ENCODE measurements at places on chromosomes 3 and 15.
A peak's percentile ranks its signal among the peaks of the same experiment; 100 is the strongest.

DNA sequence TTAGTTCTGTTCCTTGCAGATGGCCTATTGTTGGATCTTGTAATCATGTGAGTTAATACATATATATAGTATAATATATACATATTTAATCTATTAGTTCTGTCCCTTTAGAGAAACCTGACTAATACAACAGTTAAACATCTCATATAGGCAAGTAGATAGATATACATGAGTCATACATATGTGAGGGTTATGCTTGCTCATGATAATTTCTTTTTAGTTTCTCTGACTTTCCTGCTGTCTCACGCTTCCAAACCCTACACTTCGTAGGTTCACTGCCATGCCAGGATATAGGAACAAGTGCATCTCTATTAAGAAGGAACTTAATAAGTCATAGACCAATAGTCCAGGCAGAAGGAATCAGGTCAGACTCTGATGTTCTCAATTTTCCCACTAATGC, 16.8 kb upstream of the CLDN16 start:
- DNase-seq, result no peak

GRCh38 chr3:65583188-65583587, 455.5 kb downstream of the MAGI1 start:
- no peak for DNase-seq

DNA sequence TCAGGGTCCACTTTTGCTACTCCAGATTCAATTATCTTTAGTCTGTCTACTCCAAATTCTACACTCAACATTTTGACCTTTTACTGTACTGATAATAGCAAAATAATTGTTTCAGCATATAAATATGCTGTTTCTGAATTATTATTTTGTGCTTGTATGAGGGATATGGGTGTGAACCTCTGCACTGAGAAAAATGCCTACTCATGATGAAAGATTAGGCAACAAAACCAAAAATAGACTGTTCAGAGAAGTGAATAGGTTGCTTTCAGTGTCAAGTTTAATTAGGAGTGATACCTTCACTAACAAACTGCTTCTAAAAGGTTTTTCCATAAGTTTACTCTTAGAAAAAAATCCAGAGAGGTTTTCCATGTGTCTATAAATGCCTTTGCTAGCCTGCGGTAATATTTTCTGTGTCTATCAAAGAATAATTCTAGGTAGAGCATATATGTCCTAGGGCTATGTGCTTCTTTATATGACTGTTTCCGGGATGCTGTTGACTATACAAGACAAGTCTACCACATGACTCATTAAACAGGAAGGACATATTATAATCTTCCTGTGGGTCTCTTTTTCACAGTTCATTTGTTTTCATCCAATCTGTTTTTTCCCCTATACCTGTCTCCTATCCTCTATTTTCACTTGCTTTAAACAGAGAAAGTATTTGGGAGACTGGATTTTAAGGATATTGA, 218.5 kb upstream of the TTC14 start:
- no peak for DNase-seq

DNA sequence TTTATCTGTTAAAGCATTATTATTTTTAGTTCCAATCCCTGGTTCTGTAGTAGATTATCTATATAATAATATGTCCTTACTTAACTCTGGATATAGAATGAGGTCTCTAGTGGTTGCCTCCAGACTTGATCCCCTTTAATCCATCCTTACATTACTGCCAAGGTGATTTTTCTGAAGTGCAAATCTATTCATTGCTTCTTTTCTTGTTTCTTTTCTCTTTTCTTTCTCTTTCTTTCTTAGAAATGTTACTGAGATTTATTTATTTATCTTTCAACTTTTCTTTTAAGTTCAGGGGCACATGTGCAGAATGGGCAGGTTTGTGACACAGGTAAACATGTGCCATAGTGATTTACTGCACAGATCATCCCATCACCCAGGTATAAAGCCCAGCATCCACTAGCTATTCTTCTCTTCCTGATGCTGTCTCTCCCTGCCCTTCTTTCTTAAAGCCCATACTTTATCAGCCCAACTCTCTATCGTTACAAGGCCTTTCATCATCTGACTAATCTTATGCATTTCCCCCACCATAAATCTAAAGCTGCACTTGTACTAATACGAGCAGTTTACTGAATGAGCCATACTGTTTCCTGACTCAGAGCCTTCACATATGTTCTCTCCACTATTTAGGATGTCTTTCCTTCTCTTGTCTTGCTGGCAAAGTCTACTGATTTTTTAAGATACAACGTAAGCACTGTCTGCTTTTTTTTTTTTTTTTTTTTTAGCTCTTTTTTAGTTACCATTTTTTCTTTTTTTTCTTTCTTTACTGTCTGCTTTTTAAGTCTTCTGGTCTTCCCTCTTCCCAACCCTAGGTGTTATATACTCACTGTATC, 4.6 kb downstream of the GLCE start:
- DNase-seq, result no peak

DNA sequence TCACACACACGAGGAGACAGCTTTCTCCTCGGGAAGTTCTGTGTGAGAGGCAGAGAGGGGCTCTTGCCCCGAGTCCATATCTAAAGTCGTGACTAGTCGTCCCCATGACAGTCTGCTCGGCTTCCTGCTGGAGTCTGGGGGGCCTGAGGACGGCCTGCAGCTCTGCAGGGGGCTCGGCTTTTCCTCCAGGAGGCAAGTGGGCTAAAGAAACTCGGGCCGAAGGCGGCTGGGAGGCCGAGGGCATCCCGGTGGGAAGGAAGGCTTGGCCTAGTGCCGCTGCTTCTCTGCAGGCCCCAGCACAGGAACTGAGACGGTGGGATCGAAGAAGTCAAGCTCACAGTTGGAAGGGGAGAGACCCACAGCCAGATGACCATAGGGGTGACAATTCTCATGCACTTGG, 25.4 kb upstream of the PIGZ start:
- peak; percentile 42 for DNase-seq

GRCh38 chr15:71437404-71437803, 322.1 kb downstream of the THSD4 start:
- DNase-seq, result no peak

GRCh38 chr15:39273717-39274411, 307.0 kb upstream of the THBS1 start:
- DNase-seq, result no peak

DNA sequence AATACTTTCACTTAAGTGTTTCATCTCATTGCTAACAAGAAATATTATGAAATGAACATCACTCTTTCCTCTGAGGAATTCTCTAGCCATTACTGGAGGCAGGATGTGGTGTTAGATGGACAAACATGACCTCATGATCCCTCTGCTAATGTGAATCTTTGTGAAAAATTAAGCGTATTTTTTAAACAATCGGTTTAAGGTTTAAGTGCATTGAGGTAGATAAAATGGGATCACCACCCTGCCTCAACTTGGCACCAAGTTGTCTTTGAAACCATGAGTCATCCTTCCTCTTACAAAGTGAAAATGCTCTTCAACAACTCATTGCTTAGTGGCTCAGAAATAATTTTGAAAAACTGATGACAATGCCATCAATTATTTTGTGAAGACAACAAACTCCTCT, 76.0 kb upstream of the DCBLD2 start:
- no peak for DNase-seq

DNA sequence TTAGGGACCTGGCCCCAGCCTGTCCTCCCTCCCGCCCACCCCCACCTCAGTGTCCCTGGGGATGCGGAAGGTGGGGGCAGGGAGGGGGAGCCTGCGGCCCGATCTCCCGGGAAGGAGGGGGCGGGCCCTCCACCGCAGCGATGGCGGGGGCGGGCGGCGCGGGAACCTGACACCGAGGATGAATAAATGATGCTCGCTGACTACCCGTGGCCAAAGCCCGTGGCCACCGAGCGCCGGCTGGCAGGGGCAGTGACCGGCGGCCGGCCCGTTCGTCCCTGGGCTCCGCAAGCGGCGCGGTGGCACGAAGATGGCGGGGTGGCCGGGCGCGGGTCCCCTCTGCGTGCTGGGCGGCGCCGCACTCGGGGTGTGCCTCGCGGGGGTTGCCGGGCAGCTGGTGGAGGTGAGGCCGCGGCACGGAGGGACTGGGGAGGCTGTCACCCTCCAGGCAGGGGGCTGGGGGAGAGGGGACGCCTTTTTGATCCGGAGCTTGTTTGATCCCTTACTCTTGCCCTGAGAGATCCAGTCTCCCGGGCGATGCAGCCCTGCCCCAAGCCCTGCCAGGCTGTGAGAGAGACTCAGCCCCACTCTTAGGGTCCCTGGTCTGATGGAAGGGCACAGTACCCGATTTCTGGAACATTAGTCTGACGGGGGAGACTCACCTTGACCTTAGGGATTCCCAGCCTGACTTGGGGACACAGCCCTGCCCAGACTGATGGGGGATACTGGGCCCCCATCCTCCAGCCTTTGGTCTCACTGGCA, at the start of gene TMIE:
Gene TMIE, plus strand, starts transcription at position 212 of the 759 bp plus-strand sequence. Its CDS starts 96 bp downstream, at position 308.
- DNase-seq, result no peak

GRCh38 chr3:115814778-115815380, 191.6 kb downstream of the GAP43 start:
- peak; percentile 79 for DNase-seq

- no peak for DNase-seq
Measured at GRCh38 chr15:81097890-81098280, 36.2 kb upstream of the CFAP161 start.

GRCh38 chr3:119647843-119648575, 12.4 kb downstream of the POPDC2 start:
- no peak for DNase-seq

DNA sequence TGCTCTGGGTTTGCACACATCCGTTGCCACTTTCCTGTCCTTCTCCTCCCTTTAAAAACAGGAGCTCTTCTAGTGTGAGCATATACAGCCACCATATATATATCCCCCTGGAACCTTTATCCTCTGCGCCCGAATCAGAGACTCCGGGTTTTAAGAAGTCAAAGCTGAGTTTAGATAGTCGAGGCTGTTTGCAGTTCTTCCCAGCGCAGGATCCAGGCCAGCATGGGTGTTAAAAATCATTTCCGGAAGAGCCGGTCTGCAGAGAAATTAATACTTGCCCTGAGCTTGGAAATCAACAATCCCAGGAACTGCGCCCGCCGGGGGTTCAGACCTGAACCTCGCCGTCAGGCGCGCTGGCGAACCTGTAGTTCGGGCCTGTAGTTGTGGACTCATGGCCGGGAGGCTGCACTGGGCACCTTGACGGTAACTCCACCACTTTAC, 2.3 kb downstream of the SHOX2 start:
- DNase-seq, result peak; percentile 72

DNA sequence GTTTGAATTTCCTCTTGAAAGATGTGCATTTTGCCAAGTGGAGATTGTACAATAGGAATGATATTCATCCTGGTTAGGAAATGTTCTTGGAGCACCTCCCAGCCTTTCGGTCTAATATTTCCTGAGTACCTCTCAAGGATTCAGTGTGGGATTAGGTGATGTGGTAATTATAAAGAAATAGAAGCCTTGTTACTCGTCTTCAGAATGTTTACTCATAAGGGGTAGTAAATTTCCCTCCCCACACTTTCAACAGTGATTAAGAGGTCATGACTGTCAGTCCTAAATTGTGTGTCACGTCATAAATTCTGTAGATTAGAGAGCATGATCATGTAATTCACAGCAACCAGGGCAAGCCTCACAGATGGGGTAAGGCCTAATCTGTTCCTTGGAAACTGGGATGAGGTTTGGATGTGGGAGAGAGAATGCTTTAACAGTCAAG, 633.1 kb upstream of the TBL1XR1 start:
- no peak for DNase-seq

DNA sequence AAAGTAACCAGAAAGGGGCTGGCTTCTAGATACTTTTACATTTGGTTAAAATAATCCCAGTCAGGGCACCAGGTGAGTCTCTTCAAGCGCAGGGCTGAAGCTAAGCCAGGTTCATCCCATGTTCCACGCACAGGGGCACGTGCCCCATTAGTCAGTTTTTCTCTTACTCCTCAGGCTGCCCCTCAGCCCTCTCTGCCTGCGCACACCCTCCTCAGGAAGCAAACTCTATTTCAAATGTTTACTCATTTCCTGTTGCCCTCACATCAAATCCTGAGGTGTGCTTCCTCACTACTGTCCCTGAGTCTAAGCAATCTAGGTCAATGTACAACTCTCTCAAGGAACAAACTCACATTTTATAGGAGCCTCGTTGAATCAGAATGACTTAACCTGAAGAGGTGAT, 48.5 kb downstream of the THBS1 start:
- no peak for DNase-seq

GRCh38 chr3:195036203-195036505, 234.8 kb downstream of the XXYLT1 start:
- no peak for DNase-seq

GRCh38 chr3:109772520-109772919, 435.2 kb upstream of the DPPA4 start:
- DNase-seq, result no peak

DNA sequence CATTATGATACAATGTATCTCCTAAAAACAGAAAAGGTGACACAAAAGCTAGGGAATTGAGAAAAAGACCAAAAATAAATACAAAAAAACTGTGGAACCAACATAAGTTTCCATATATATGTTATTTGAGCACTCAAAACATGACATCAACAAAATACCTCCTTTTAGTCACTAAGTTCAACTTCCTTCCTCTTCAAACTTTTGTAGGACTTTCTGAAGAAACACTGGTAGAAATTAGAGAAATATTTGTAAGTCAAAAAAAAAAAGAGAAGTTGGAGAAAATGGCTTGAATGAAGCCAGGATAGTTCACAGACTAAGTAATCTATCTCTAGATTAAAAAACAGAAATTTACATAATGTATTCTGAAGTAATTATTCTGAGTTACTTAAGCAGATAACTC, 208.4 kb upstream of the ALCAM start:
- DNase-seq, result no peak

DNA sequence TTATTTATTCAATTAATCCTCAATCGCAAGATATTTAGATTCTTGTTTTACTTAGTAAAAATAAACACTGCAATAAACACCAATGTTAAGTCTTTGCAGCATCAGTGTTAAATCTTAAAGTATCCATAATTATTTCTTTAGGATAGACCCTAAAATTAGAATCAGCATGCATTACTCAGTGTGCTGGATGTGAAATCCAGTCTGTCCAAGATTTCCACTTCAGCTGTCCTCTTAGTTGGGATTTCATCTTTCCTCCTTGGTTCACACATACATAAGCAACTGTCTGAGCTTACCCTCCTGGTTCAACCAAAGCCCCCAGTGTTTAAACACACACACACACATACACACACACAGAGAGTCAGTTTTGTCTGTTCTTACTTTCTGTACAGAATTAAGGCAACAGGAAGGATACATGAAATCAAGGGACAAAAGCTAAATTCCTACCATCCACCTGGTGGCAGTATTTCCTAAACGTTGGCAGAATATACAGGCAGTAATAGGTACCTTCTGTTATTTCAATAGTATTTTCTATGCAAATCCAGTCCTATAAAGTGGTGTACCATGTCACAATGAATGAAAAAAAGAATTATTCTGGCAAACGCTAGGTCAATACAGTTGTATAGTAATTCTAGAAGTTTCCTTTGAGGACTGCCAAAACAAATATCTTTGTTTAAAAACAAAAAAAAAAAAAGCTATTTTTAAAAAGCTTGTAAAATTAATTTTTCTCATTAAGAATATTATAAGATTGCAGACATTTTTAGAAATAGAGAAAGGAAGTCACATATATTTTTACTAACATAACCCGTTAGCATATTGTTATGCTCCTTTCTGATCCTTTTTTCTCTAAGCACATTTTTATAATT, 27.3 kb upstream of the DMXL2 start:
- DNase-seq, result no peak

- no peak for DNase-seq
Measured at GRCh38 chr15:49490966-49491365, 67.9 kb downstream of the FGF7 start.

- DNase-seq, result no peak
Measured at GRCh38 chr3:30700702-30701321, 94.4 kb downstream of the TGFBR2 start.

Data from left forelimb (tissue), 1 donor.